ENCODE measurements at places on chromosomes 3 and 15.

DNA sequence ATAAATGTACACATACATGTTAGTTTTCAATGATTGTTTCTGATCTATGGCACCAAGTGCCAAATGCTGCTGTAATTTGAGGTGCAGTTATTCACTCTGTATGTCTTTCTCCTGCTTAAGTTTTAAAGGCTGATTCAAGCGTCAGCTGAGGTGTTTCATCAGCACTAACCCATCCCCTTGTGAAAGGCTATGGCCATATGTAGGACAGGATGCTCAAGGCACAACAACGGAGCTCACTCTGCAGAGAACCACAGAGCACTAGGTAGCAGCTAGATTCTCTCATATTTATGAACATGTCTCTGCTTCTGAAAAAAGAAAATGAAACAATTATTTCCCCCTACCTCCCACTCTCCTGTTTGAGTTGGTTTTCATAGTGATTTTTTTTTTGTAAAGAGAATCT lies 340.0 kb upstream of the TMCO5A start:
- no peak for DNase-seq

DNA sequence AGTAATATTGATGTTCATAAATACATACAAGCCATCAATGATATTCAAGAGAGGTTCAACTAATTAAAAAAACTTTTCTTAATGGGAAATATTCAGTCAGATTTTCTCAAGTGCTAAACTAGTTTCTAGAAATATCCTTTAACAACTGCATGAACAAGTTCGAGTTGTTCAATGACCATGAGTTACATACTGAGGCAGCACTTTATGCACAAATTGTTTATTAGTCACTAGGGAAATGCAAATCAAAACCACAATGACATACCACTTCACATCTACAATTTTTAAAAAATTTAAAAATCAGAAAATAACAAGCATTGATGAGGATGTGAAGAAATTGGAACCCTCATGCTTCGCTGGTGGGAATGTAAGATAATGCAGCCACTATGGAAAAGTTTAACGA lies 62.4 kb downstream of the RAD18 start:
- no peak for DNase-seq

GRCh38 chr3:121885386-121885785 lies 8.8 kb upstream of the SLC15A2 start:
- DNase-seq: no peak

- peak; percentile 58 for DNase-seq
Observed at GRCh38 chr3:136193278-136194054, 2.7 kb downstream of the MSL2 start.

GRCh38 chr15:40958723-40959122 lies 5.5 kb downstream of the CHAC1 start:
- DNase-seq: peak; percentile 17

DNA sequence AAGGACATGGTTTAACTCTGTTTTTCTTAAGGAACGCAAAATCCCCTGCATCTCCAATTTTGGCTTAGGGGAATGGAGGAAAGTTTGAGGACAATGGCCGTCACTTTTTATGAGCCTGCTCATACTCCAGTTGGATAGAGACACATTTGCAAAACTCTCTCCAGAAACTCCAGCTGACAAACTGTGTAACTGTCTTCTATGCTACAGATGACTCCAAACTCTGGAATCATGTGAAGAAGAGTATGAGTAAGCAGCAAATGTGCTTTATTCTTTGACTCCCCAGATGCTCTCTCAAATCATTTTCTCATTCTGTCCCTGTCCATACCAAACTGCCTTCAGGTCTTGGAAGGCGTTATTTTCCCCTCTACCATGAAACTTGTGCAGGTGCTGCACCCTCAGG lies 226.5 kb upstream of the GPR149 start:
- no peak for DNase-seq

DNA sequence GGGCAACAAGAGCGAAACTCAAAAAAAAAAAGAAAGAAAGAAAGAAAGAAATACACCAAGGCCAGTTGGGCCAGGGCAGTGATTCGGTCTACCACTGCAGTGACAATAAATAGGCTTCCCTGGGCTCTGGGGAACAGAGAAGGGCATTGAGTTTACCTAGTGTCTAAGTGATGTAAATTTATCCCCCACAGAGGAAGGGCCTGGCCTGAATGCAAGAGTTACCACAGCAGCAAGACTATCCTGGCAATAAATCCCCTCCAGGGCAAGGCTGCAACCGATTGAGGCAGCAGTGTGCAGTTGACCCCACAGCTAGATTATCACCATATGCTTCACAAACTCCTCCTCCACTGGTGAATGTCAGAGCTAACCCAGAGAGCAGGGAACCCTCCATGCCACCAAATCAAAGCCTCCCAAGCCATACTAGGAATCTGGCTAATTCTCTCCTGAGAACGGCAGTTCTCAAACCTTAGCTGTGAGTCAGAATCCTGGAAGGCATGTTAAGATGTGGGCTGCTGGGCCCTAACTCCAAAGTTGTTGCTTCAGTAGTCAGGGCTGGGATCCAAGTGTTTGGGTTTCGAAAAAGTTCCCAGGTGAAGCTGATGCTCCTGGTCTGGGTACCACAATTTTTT lies 64.3 kb upstream of the GATM start:
- no peak for DNase-seq

- peak; percentile 61 for DNase-seq
Observed at GRCh38 chr3:98333989-98334606, 19.6 kb upstream of the OR5K4 start.

GRCh38 chr15:74788683-74789151 lies 6.8 kb downstream of the CSK start:
- DNase-seq: peak; percentile 93

GRCh38 chr15:41215708-41216107 lies 14.8 kb downstream of the EXD1 start:
- DNase-seq: no peak

DNA sequence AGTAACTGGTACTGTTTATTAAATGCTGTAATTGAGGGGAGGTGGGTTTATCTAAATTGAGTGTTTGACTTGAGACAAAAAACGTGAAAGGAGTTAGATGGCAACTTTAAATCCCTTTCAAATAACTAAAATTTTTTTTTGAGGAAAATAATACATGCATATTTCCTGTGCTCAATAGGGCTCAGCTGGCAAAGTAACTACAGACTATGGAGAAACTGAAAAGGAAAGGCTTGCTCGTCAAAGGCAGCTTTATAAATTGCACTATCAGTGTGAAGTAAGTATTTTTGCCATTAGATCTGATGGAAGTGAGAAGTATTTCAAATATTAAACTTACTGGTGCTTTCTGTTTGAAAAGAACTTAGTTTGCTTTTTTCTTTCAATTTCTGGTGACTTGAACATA lies 72.2 kb downstream of the DZIP3 start:
- DNase-seq: peak; percentile 1

DNA sequence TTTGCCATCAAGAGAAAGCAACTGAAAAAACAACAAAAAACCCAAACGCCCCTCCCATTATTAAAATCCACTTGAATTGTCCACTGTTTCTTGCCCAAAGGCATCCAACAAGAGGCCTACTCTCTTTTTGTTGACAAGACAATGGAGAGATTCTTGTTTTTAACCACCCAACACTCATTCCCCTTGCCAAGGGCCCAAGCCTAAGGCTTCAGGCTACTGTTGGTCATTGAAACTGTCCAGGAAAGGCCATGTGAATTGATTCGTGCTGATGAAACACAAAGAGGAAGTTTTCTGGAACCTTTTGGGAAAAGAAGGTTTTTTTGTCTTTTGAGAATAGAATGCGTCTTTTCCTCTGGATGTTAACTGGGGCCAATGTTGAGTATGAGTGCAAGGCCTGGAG lies 157.4 kb upstream of the PFN2 start:
- DNase-seq: no peak

- DNase-seq: no peak
Observed at GRCh38 chr15:35256551-35256950, 171.5 kb upstream of the NANOGP8 start.

- DNase-seq: no peak
Observed at GRCh38 chr3:73504239-73504638, 120.5 kb downstream of the PDZRN3 start.

DNA sequence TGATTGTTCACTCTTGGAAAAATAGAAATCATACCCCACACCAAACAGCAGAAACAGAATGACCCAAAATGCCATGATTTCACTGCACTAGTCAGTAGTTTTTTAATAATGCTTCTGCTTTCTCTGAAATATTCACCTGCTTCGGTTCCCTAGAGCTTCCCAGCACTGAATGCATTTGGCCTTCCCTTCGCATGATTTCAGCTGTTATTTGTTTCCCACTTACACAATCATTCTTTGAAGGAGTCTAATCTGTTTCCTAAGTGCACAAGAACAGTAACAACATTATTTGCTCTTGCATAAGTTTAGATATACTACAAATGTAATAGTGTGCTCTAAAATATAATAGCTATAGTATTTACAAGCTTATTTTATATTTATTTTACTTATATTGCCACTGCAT lies 178.7 kb downstream of the STAC start:
- DNase-seq: no peak

DNA sequence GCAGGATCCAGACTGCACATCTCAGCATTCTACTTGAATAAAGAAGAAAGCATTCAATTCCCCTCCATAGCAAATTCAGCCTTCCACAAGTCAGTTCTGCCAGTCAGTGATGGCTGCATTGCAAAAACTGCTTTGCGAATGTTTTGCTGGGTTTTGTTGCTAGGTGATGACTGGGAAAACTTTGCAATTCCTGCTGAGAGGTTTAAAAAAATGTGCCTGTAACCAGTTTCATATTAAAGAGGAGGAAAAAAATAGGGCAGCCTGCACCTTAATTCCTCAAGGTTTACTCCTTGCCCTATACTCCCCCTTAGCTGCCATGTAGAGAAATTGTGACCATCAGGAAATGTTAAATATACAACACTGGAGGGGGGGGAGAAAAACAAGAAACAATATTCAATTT lies 225.6 kb upstream of the ATP11B start:
- DNase-seq: no peak

DNA sequence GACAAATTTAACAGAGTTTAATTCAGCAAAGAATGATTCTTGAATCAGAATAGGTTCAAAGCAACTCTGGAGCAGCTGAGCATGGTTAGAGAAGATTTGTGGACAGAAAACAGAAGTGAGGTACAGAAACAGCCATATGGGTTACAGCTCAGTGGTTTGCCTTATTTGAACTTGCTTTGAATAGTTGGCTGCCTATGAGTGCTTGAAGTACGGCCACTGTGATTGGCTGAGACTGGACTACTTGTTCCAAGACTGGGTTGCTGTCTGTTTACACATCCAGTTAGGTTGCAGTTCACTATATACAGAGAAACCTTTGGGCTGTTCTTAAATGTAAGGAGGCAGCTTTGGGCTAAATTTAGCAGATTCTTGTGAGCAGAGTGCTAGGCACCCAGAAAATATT lies 79.4 kb upstream of the CADPS start:
- peak; percentile 53 for DNase-seq

- no peak for DNase-seq
Observed at GRCh38 chr3:193372783-193373182, 5.8 kb downstream of the ATP13A5 start.

DNA sequence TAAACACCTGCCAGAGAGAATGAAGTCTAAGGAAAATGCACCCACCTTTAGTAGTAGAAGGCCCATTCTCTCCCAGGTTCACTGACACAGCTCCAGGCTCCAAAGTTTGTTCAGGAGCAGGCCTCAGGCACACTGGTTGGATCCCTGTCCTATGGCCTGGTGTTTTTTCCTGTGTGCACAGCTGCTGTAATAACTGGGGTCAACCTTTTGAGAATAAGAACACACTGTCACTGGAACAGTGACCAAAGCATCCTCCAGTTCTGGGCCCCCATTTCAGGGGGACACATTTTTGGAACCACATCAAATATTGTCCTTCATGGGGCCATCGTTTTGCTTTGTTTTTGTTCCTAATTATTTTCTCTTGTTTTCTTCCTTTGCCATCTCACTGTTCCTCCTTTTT lies 95.8 kb downstream of the ARNT2 start:
- no peak for DNase-seq

GRCh38 chr3:40255532-40255931 lies 54.0 kb upstream of the EIF1B start:
- no peak for DNase-seq

DNA sequence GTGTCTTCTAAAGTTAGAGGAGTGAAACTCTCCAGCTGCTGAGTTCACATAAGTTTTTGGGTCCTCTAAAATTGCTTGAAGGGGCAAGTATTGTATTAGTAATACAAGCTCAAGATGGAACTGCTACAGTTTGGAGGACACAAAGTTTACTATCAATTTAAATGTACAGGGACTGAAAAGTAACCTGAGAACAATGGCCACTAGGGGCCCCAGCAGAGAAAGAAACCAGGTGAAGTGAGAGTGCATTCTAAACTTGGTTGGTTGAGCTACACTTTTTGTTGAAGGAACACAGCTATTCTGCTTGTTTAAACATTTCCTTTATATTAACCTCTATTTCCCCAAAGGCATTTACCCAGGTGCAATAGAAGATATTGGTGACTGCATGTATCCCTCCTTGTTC lies 755.5 kb downstream of the GBE1 start:
- DNase-seq: peak; percentile 0

DNA sequence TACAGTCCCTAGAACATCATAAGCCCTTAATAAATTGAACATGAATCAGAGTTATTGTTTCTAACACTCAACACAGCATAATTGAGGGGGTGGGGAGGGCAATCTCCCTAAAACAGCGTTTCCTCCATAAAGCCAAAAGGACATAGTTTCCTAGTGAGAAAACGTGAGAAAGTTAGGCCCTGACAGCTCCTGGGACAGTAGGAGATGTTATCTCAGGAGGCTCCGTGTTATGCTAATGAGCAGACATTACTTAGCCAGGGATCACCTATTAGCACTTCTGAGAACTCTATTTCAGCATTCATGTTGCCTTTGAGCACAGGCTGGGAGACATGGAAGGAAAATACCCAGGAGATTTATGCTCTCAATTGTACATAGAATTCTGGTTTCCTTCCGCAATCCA lies 229.1 kb upstream of the ADAMTS9 start:
- DNase-seq: no peak

DNA sequence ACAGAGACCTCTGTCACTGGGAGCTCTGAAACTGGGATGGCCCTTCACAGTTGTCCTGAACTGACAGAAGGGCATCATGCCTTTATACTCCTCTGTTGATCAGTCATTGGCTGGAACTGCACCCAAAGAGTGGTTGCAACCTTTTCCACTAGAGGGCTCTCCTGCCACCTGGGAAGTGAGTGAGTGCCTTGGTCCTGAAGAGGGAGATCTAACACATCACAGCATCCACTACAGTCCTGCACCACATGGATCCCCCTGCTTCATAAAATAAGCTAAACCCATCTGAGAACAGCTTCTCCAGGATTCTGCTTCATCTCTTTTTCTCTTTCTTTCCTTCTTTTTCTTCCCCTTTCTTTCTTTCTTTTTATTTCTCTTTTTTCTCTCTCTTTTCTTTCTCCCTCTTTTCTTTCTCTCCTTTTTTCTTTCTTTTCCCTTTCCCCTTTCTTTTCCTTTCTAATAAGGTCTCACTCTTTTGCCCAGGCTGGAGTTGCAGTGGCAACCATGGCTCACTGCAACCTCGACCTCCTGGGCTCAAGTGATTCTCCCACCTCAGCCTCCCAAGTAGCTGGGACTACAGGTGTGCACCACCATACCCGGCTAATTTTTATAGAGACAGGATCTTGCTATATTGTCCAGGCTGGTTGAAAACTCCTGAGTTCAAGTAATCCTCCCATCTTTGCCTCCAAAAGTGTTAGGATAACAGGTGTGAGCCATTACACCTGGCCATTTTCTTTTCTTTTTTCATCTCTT lies 42.8 kb upstream of the RAF1 start:
- peak; percentile 94 for DNase-seq

- DNase-seq: no peak
Observed at GRCh38 chr3:168817177-168817576, 721.5 kb upstream of the GOLIM4 start.

- DNase-seq: no peak
Observed at GRCh38 chr15:84992157-84992944, 10.7 kb downstream of the PDE8A start.

GRCh38 chr3:175200391-175201095 lies 341.4 kb downstream of the NAALADL2 start:
- DNase-seq: no peak
